ENCODE measurements at places on chromosomes 1 and 21.

DNA sequence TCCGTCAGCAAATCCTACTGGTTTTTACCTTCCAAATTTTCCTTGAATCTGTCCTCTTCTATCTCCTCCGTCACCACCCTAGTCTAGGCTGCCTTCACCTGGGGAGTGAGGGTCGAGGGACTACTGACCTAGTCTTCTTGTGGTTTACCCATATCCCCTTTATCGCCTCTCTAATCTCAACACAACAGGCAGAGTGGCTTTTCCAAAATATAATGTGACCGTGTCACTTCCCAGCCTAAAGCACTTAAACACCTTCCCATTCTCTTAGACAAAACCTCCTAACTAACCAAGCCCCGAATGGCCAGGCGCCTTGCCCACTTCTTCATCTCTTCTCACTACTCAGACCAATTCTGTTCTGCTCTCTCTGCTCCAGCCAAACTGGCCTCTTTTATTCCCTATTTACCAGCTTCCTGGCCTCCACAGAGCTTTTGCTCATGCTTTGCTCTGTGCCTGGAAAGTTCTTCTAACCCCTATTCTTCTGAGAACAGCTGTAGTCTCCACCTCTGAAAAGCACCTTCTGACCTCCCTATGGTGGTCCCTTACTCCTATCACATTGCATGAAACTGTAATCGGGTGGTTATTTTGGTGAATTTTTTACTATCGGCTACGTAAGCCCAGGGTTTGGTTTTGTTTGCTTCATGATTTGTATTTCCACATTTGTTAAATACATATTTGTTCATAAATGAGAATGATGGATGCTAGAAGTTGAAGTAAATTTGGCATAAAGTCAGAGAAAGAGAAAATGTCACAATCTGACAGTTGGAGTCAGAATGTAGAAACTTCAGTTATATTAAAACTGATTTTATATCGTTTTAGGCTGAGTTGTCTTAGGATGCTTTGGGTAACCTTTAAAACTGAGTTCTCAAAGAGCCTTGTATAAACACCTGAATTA lies 1.2 kb upstream of the NBPF1 start:
- no peak for DNase-seq

GRCh38 chr1:157115429-157115838 lies 15.8 kb upstream of the ETV3L start:
- DNase-seq, result no peak

DNA sequence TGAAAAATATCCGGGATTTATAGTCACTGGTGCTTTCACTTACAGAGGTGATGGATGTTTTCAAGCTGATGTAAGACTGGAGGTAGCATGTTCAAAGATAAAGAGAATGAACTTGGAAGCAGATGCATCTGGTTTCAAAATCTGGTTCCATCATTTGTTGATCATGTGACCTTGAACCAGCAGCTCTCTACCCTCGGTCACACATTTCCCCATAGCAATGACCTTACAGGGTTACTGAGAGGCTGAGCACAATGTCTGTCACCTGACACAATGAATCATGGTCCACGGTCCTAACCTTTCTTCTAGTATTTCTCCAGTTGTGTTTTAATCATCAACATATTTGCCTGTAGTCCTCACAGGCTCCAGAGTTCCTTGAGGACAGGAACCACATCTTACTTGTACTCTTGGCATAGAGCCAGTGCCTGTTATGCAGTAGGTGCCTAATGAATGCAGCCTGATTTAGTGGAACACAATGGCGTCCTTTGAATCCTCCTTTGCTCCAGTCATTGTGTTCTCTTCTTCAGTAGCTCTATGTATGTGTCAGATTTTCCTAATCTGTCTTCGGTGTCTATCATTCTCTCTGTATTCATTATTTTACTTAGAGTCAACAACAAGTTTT lies 667.3 kb downstream of the PTPRU start:
- no peak for DNase-seq

DNA sequence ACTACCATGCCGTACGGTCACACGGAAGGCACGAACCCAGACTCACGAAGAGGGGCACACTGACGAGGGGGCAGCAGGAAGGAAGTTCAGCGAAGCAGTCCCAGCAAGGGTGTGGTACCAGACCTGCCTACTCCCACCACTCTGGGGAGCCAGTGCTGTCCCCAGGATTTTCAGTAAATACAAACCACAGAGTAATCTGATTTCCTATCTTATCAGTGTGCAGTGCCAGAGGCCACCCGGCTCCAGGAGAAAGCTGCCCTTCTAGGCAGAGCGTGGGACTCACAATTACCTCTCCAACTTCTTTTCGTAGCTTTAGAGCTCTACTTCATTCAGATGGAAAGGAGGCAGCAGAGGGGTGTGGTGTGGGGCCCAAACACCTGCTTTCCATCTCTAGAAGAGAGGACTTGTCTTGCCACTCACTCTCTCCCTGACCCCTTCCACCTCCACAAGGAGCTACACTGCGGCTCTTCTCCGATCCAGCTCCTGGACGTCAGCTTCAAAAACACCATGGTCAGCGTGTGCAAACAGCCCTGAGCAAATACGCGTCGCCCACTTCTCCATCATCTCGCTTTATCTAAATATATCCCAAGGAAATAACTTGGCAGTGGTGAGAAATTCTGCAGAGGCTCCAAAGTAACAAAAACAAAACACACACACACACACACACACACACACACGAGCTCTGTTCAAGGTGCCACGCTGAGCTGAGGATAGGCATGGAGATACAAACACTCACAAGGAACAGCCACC lies 98.5 kb downstream of the MRPL37 start:
- DNase-seq, result no peak

DNA sequence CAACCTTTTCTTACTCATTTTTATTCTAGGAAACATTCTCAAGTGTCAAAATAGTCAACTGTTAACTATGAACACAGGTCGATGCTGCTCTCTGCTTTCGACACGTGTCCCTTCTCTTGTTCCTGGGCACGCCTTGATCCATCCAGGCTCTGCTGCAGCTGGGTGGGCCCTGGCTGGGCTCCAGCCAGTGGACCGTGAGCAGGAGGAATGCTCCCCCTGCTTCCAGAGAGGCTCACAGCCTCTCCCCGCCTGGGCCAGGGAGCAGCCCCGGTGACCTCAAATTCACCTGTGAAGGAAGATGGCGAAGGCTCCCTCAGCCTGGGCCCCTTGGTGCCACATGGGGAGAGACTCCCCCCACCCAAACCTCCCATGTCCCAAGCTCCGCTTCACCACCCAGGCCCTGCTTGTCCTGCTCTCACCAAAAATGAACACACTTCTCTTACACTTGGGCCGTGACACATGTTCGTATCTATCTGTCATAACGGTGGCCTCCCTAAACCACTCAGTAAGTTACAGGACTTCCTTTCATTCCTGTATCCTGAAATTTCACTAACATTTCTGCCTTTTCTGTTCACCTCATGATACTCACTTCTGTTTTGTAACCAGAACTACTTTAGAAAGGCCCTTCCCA lies 24.6 kb upstream of the ADARB1 start:
- DNase-seq, result no peak

DNA sequence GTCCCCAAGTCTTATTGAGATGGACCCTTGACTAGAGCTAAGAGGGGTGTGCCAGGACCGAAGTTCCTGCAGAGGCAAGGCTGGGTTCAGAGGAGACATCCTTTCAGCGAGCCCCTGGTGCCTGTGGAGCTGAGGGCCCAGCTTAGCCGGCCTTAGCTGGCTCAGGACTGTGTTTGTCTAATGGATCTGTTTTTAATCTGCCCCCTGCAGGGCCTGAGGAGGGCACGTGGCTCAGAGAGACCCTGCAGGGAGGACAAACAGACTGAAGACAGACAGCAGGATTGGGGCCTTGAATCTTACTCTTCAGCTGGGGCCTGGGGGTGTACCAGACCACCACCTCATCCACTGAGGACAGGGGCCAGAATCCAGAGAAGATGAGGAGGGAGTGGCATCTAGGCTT lies 1.6 kb downstream of the CRABP2 start:
- DNase-seq, result no peak

- DNase-seq, result no peak
These were observed 109.2 kb downstream of the TOMM20 start for GRCh38 chr1:235019471-235019870.

- DNase-seq, result no peak
These were observed 101.2 kb downstream of the AKT3 start for GRCh38 chr1:243748706-243749283.

- DNase-seq, result no peak
These were observed 3.0 kb downstream of the CDC42 start for GRCh38 chr1:22055463-22055862.

- DNase-seq, result no peak
These were observed 9.4 kb downstream of the PEA15 start for GRCh38 chr1:160214481-160215140.

DNA sequence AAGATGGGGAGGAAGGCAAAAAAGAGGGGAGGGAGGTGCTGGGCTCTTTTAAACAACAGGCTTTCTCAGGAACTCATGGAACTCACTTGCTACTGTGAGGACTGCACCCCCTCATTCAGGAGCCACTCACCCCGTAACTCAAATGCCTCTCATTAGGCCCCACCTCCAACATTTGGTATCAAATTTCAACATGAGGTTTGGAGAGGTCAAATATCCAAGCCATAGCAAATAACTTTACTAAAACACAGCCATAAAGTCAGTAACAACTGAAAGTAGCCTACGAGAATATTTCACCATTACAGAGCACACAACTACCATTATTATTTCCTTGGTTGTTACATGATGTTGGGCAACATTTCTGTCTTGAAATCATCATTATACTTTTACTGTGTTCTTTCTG lies 13.1 kb upstream of the DMRTB1 start:
- no peak for DNase-seq

DNA sequence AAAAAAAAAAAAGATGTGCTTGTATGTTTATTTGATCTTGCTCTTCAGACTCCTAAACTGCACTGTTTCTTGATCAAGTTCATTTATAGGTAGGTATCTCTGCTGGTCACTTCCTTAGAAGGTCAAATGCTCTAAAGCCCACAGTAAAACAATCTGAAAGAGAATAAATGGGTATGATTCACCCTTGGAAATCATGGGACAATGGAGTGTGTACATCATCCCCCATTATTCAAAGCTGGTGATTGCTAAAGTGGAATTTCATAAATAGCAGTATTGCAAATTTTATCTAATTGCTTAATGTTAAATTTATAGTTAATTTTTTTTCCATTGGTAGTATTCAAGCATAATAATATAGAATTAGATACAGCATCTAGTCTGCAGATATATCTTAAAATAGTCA lies 53.4 kb downstream of the MIER1 start:
- no peak for DNase-seq

DNA sequence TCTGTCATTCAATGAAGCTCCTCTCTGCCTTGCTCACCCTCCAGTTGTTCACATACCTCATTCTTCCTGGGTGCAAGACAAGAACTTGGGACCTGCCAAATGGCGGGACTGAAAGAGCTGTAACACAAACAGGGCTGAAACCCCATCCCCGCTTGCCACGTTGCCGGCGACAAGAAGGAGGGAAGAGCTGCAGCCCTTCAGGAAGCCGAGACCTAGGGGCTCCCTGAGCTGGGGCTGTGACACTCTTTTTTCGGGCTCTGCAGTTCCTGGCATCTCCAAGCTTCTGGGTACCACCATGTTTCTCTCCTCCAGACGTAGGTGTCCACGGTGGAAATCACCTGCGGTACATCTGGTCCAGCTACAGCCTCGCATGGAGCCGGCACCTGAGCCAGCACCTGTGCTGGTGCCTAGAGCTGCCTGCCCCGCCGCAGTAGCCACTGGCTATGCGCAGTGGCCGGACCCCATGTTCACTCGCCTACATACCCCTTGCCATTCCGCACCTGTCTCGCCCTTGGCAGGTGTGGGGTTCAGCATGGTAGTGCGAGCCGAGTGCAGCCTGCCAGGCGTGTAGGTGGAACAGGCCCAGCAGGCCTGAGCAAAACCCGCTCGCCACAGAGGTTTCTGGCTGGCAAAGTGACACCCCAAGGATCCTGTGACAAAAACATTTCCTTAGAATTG lies 367.0 kb upstream of the NEGR1 start:
- DNase-seq, result no peak

- DNase-seq, result no peak
These were observed 4.8 kb downstream of the TCHH start for GRCh38 chr1:152110365-152110859.

DNA sequence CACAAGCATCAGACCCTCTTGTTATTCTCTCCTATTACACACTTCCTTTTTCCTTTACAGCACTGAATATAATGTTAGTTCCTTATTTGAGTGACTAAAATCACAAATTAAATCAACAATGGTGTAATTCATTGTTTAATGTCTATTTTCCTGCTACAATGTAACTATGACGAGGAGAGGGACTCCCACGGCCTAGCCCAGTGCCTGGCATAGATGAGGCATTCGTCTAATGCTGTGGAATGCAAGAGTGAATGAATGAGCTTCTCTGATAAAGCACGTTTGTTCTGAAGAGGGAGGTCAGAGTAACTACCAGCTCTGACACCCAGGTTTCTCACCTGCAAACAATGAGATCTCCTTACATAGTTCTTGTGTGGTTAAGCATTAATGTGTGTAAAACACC lies 479.4 kb downstream of the OMA1 start:
- DNase-seq, result no peak
